ENCODE measurements at places on chromosomes 4 and X. TPM values are rescaled to one million over a fixed set of nuclear protein-coding genes. Genes with fewer than 3 reads are reported as not detected.

FAM114A1 gene
- not detected for total RNA-seq

VCX3B gene
- not detected for total RNA-seq

AKAP14 gene
- total RNA-seq: not detected

SMIM43 gene
- not detected for total RNA-seq

GYG2 gene
- total RNA-seq: not detected

GRCh38 chr4:114875630-114876029 lies 237.8 kb downstream of the NDST4 start:
- no peak overlapping the region for H3K4me3 ChIP-seq
- DNase-seq: no peak
- H3K36me3 ChIP-seq: no peaks in the 10 kb centered on the region
- H3K4me1 ChIP-seq: no peaks in the 10 kb centered on the region
- H3K27ac ChIP-seq: no peak overlapping the region

DNA sequence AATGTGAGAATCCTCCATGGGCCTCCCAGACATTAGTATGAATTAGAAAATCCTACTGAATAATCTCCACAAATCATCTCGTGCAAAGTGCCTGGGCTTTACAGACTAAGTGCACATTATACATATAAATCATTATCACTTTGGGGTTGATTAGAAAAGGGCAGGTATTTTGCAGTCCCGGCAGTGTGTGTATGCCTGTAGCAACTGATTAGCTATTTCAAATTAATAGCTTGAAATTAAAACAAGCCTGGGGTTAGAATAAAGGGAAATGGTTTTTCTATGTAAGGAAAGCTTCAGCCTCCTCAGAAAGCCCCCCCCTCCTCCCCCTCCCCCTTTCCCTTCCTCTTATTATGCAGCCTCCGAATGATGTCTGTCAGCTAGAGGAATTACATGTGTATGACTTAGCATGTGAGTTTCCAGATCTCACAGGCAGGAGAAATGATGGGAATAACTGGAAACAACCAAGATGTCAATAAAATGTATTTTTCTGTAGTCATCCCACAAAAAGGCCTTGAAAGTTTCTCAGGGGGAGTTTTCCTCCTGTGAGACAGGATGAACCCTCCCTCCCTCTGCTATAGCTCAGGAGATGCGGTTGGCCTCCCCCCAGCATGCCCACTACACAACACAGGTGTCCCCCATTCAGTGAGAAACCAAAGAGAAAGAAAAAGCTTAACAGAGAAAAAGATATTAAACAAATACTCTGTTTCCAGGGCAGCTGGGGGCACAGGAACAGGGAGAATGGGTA lies 41.2 kb upstream of the RASGEF1B start:
- peaks cover 6% of the 10 kb centered on the region for H3K27me3 ChIP-seq
- H3K4me1 ChIP-seq: peaks cover 7% of the 10 kb centered on the region
- no peak overlapping the region for H3K4me3 ChIP-seq
- no peak for DNase-seq

GRCh38 chr4:68366600-68366999 lies 16.7 kb upstream of the YTHDC1 start:
- H3K36me3 ChIP-seq: no peaks in the 10 kb centered on the region
- no peak overlapping the region for H3K4me3 ChIP-seq
- peaks cover 35% of the 10 kb centered on the region for H3K27me3 ChIP-seq
- H3K4me1 ChIP-seq: no peaks in the 10 kb centered on the region
- no peak overlapping the region for H3K27ac ChIP-seq

DNA sequence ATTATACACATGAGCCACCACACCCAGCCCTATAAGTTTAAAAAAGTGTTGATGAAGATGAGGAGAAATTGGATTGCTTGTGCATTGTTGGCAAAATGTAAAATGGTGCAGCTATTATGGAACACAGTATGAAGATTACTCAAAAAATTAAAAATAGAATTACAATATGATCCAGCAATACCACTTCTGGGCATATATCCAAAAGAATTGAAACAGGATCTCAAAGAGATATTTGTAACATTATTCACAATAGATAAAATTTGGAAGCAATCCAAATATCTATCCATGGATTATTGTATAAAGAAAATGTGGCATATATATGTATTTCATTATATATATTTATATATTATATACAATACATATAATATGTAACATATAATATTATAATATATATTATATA lies 515.6 kb upstream of the GNPDA2 start:
- H3K4me1 ChIP-seq: no peaks in the 10 kb centered on the region
- H3K27me3 ChIP-seq: no peaks in the 10 kb centered on the region
- H3K27ac ChIP-seq: no peak overlapping the region
- H3K4me3 ChIP-seq: no peak overlapping the region
- DNase-seq: no peak

DNA sequence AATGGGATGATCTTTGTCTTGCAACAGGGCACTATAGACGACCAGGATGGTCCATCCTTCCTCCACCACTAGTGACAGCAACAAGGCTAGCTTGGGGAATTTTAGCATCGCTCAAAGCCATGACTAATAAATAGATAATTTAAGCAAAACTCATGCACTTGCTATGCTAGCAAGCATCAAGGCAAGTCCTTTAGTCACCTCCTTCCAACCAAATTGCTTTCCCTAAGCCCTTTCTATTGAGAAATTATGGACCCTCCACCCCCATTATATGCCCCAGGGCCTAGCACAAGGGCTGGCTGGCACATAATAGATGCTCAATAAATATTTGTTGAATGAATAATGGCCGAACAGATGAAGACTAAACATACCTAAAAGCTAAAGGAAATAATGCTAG lies 28.6 kb downstream of the SLC16A2 start:
- H3K27me3 ChIP-seq: no peaks in the 10 kb centered on the region
- DNase-seq: no peak
- H3K36me3 ChIP-seq: no peaks in the 10 kb centered on the region
- H3K4me1 ChIP-seq: peaks cover 5% of the 10 kb centered on the region
- no peak overlapping the region for H3K4me3 ChIP-seq
- H3K27ac ChIP-seq: no peak overlapping the region

- H3K27ac ChIP-seq: no peak overlapping the region
- no peak overlapping the region for H3K4me3 ChIP-seq
- no peak for DNase-seq
- H3K36me3 ChIP-seq: no peaks in the 10 kb centered on the region
Measured at GRCh38 chr4:116016201-116016600, 902.8 kb upstream of the NDST4 start.

- DNase-seq: no peak
- no peak overlapping the region for H3K27ac ChIP-seq
- peaks cover 30% of the 10 kb centered on the region for H3K27me3 ChIP-seq
Measured at GRCh38 chr4:74353858-74354257, 11.1 kb upstream of the EREG start.

GRCh38 chrX:134885336-134886001 lies 105.3 kb upstream of the SMIM10 start:
- no peaks in the 10 kb centered on the region for H3K27me3 ChIP-seq
- no peak overlapping the region for H3K4me3 ChIP-seq
- peaks cover 3% of the 10 kb centered on the region for H3K4me1 ChIP-seq

DNA sequence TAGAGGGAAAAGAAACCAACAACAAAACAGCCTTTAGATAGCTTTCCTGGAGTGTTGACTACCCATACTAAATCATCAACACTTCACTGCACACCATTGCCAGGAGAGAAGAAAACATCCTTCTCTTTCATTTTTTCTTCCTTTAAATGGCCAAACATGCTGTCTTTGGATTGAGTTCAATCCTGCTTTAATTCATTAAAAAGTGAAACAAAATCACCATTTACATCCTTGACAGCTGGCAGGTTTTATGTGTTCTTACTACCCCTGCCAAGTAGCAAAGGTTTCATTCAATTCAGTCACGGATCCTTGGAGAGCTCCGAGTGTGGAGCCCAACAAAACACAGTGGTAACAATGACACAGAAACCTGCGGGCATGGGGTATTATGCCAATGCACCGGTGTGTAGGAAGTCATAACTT lies 568.3 kb downstream of the ANKRD50 start:
- no peaks in the 10 kb centered on the region for H3K4me1 ChIP-seq
- H3K4me3 ChIP-seq: no peak overlapping the region
- no peak overlapping the region for H3K27ac ChIP-seq
- DNase-seq: no peak

DNA sequence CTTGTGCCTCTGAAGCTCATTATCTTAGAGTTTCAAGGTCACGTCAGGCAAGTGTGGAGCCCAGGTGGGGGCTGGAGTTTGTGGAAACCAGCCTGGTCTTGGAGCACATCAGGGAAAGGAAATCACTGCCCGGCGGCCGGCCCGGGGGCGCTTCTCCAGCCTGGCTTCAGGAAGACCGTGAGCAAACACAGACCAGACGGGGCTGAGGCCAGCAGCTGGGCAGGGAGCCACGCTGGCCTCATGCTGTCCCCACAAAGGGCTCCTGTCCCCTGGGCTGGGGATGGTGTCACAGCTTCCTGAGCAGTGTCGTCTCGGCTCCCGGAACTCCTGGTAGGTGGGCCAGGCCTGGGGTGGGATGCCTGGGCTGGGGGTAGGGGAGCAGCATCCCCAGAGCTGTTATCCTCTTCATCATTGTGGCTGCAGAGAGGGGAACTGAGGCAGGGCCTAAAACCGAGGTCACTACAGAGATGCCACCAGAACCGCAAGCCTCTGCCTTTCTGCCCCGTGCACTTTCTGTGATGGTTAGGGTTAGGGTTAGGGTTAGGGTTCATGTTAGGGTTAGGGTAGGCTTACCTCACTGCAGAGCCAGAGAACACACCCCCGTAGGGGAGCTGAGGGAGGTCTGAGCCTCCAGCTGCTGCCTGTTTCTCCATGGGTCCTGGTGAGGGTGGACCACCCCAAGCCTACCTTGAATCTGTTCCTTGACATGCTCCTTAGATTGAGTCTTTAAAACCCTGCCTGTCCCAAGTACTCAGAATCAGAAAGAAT lies 77.5 kb downstream of the HTRA3 start:
- no peak overlapping the region for H3K4me3 ChIP-seq
- DNase-seq: no peak
- no peaks in the 10 kb centered on the region for H3K36me3 ChIP-seq
- peaks cover 32% of the 10 kb centered on the region for H3K27me3 ChIP-seq

- no peaks in the 10 kb centered on the region for H3K36me3 ChIP-seq
- DNase-seq: no peak
- peaks cover 4% of the 10 kb centered on the region for H3K4me1 ChIP-seq
Measured at GRCh38 chrX:76420237-76420636, 7.3 kb upstream of the MAGEE1 start.

DNA sequence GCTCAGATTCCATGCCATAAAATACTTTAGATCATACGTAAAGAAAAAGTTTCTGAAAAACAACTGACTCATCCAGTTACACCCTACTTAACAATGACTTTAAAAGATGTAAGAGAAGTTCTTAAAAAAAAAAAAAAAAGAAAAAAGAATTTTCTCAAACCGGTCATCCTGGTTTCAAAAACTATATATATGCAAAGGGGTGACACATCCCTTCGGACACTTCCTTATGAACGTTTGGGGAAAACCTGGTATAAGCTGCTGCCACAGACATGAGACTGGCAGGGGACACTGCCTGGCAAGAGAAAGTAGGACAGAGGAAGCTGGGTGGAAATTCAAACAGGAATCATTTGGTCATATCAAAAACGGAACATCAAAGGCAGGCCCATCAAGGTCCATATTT lies 81.2 kb upstream of the PRSS48 start:
- H3K27ac ChIP-seq: no peak overlapping the region
- H3K36me3 ChIP-seq: no peaks in the 10 kb centered on the region
- H3K27me3 ChIP-seq: peaks cover 11% of the 10 kb centered on the region
- H3K4me3 ChIP-seq: no peak overlapping the region
- no peaks in the 10 kb centered on the region for H3K4me1 ChIP-seq
